ENCODE measurements at places on chromosomes 13 and 19.

DNA sequence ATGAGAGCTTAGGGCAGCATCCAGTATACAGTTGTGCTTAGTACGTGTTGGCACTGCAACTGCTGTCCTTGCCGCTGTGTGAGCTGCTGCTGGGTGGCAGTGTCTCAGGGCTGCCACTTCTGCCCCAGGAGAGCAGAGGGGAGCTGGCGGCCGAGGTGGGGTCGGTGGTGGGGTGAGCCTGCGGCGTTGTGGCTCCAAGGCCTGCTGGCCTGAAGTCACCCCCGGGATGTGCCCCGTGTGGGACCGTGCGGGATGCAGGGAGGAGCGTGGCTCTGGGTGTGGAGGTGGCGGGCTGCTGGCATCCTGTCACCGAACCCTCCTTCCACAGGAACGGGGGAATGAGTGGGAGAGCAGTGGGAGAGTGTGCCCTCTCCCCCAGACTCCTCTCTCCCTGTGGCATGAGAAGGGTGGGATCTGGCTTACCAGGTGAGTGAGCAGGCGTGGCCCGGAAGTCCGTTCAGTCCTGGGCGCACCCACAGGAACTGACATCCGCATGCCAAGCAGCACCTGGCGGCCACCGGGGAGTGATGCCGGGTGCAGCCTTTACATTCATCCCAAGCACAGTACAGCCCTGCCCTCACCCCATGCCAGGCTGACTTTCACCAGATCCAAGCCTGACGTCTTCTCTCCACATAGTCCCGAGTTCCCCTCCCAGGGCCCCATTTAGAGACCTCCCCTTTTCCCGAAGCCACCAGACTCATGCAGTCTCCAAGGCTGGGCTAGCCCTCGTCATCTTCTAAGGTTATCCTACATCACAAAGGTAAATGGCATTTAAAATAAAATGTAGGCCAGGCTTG lies 26.6 kb downstream of the MCF2L start:
- no peak for DNase-seq

GRCh38 chr19:33841685-33842084 lies 45.0 kb downstream of the KCTD15 start:
- DNase-seq: no peak

GRCh38 chr13:35127466-35127865 lies 185.4 kb downstream of the NBEA start:
- no peak for DNase-seq

DNA sequence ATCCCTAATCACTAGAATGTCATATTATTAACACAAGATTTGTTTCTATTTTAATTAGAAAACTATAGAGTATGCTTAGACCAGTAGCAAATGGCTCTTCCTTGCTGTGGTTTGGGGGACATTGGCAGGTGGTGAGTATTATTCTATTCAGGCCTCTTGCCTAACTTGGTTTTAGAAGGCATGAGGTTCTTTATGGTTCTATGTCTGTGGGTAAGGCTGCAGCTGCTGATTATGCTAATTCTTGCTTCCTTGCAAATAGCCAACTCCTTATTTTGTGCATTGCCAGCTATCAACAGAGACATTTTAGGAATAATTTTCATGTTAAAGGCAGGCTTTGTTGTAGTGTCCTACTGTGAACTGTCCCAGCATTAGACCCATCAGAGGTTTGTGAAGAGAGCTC lies 1344.9 kb downstream of the UQCRFS1 start:
- DNase-seq: no peak

GRCh38 chr19:1163934-1164683 lies 10.0 kb downstream of the SBNO2 start:
- DNase-seq: no peak

DNA sequence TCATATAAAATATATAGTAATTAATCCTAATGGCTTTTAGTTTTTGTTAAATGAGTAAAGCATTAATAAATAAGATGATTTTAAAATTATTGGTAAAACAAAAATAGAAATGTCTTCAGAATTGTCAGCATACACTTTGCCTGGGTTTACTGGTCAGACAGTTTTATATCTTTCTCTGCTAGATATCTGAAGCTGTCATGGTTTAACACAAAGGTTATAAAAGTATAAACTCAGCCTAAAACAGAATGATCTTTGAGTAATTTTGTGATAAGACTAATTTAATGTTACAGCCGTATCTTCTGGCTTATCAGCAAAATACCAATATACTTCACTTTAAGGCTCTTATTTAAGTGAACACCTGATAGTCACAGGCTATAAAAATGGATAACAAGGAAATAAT lies 17.8 kb upstream of the NAA16 start:
- DNase-seq: no peak

GRCh38 chr13:34458756-34459715 lies 483.0 kb upstream of the NBEA start:
- DNase-seq: no peak

DNA sequence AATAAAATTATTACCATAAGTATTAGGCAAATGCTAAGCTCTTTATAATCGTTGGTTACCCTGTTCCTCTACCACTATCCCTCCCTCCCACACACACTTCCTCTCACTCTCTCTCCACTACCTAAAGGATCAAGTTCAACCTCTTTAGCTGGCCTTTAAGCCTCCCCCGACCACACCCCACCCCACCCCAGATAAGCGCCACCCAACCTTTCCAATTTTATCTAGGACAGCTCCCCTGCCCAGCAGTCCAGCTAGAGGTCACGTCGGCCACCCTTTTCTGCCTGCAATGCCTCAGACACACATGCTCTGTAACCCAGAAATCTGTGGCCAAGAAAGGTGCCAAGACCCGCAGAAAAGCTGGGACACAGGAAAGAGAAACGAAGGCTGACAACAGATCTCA lies 1.1 kb downstream of the LYPD4 start:
- no peak for DNase-seq

DNA sequence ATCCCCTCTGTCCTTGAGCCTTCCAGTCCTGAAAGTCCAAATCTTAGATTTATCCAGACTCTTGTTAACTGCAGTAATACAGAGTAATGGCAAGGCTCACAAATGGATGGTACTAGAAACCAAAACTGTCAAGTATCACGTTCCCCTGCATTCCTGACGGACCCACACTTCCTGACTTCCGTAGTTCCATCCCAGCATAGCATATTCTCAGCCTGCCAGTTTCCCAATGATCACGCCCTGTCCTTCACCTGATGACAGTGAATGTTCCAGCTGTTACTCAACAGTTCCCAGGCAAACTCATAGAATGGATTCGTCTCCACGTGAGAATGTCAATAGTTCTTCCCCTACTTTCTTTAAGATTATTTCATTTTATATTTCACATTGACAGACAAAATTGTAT lies 33.6 kb downstream of the SLC7A1 start:
- no peak for DNase-seq

DNA sequence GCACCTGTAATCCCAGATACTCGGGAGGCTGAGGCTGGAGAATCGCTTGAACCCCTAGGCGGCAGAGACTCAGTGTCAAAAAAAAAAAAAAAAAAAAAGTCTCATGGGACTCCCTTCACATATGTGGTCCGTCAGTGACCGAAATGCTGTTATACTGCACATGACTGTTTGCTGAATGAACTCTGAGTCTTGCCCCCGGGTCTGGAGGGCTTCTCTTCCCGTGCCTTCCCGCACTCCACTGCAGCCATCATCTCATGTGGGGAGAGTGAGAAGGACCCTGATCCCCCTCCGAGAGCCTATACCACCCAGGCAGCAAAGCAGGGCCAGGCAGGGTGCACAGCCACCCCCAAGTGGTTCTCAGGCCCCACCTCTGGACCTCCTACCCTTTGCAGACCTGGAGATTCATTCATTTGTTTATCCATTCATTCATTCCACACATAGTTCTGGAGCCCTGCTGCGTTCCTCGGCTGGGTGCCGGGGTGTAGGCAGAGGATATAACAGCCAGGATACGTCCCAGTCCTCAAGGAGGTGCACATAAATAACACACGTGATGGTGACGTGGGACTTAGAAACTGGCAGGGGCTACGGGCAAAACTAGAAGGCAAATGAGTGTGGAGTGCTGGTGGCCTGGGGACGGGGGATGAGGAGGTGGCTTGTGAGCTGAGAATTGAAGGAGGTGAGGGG lies 14.2 kb downstream of the NDUFA11 start:
- no peak for DNase-seq

- DNase-seq: no peak
These were observed 44.9 kb downstream of the C13orf46 start for GRCh38 chr13:113928685-113929627.

DNA sequence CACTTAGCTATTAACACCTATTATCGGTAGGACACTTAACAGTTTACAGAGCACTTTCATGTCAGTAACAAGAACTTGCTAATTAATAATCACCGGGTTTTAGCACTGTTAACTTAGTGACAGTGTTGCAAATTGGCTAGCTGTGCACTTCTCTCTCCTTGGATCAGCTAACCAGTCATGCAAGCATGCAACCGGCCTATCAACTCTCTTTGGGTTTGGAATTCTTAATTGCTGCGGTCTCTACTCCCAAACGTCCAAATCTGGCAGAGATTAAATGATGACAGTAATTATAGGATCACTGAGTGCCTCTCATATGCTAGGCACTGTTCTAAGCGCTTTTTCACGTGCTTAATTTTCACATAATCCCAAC lies 1.2 kb downstream of the EPS15L1 start:
- no peak for DNase-seq

- DNase-seq: no peak
These were observed 9.5 kb upstream of the RFX1 start for GRCh38 chr19:14015524-14016035.

- DNase-seq: no peak
These were observed 59.3 kb downstream of the ATP11A start for GRCh38 chr13:112748947-112749735.

DNA sequence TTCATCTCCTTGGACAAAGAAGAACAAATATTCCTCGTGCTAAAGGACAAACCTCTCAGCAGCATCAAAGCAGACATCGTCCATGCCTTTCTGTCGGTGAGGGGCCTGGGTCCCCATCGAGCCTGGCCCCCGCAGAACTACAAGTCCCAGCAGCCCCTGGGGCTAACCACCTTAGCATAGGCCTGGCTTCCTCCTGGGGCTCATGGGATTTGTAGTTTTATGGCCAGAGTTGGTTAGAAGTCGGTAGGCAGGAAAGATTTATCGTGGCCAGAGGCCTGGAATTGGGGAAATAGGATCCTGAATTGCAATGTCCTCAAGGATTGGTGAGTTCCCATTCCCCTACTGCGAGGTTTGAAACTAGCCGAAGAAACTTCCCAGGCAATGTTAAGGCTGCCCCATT lies 19.6 kb downstream of the TMEM150B start:
- peak; percentile 39 for DNase-seq

DNA sequence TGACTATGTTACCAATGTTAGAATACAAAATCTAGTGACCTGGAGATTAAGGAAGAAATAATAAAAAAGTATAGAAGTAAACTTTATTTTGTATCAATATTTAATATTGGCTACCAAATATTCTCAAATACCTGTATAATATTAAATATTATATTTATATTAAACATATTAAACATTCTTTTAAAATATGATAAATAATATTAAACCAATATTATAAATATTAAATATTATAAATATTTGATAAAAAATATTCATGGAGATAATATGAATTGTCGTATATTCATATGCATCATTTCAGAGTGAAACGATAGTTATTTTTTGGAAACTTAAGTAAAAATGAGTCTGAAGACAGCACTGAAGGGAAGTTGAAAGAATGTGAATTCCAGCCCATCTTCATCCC lies 571.2 kb upstream of the KLF12 start:
- no peak for DNase-seq

DNA sequence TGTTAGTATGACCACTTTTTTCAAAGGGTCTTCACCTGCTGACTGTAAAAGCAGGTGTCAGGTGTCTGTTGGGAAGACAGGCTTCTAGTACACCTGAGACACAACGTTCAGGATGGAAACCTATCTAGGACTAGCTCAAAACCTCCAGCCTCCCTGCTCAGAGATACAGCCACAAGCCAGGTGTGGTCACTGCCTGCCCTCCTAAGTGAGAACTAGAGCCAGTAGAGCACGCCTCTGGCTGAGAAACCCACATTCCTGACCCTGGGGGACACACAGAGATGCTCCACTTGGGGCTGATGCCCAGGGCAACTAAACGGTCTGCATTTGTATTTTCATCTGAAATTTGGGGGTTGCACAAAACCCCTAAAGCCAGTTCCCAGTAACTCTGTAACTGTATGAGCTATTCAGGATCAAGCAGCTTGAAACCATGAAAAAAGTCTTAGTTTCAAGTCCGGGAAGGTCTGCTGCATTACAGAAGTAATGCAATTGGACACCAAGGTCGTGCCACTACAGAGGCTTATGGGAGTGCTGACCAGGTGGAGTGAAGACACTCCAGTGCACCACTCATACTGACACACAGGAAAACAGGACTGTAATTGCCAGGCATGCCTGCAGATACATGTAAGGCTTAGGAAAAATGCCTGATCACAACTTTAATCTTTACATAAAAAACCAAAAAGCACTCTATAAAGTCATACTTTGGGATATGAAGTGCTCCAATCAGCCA lies 27.8 kb downstream of the ANKRD10 start:
- DNase-seq: no peak

GRCh38 chr13:98582947-98583346 lies 6.0 kb upstream of the STK24 start:
- DNase-seq: no peak

DNA sequence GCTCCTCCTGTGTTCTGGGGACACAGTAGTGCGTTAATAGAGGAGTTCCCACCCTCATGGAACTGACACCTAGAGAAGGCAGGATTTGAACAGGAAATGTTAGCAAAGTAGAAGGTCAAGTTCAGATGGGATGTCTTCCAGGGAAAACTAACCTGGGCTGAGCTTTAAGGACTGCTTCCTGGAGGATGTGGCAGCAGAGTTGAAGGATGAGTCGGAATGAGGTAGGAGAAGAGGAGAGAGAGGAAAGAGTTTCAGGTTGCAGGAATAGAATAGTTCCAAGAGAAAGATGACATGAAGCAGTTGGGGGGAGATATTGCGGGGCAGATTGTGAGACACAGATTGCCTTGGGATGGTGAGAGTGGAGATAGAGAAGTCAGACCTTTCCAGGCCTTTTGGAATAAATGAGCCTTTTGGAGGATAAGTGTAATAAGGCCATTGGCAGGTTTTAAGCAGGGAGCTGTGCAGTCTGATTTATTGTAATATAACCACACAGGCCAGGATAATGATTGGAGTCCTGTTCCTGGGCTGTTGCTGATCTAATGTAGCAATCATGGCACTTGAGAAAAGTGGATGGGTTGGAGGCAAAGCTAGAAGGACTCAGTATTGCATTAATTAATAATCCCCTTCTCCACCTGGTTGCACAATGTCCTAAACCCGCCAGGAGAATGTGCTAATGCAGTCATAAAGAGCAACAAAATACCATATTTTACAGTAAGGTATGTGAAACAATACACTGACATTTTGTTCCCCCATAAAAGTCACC lies 205.4 kb downstream of the SHISA2 start:
- DNase-seq: no peak

All from GDM1 (cell line).